ENCODE measurements at places on chromosomes 2 and 18. TPM values are rescaled to one million over a fixed set of nuclear protein-coding genes. Genes with fewer than 3 reads are reported as not detected.

OR6B2 gene
- not detected for total RNA-seq

GRCh38 chr2:134583997-134584520 is 134.7 kb downstream of the TMEM163 start:
- no peak for DNase-seq

DNA sequence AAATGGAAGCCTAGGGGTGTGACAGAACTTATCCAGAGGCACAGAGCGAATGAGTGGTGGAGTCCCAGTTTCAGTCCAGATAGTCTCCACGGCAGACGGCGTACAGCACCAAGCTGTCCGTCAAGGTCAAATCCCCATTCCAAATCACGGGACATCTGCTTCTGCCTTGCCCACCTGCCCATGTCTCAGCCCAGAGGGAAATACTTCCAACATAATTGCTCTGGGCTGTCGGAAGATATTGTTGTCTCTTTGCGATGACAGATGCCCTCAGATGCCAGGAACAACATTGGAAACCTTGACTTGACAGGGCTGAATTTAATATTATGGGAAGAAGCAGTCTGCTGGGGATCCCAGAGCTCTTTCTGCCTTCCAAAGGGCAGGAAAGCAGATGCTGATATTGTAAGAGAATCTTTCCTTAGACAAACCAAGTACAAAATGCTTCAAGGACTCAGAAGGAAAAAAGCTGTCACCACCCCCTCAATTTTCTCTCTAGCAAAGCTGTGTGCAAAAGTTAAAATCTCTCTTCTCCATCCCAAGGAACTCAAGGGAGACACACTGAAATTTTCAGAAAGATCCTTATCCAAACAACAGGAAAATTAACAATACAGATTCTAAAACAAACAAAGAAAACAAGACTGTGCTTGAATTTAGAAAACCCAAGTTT is 364.0 kb downstream of the LRATD1 start:
- DNase-seq = no peak

GRCh38 chr2:195121341-195121740 is 535.7 kb upstream of the SLC39A10 start:
- DNase-seq = peak; percentile 49

GRCh38 chr2:83470928-83471327 is 988.2 kb downstream of the SUCLG1 start:
- no peak for DNase-seq

DNA sequence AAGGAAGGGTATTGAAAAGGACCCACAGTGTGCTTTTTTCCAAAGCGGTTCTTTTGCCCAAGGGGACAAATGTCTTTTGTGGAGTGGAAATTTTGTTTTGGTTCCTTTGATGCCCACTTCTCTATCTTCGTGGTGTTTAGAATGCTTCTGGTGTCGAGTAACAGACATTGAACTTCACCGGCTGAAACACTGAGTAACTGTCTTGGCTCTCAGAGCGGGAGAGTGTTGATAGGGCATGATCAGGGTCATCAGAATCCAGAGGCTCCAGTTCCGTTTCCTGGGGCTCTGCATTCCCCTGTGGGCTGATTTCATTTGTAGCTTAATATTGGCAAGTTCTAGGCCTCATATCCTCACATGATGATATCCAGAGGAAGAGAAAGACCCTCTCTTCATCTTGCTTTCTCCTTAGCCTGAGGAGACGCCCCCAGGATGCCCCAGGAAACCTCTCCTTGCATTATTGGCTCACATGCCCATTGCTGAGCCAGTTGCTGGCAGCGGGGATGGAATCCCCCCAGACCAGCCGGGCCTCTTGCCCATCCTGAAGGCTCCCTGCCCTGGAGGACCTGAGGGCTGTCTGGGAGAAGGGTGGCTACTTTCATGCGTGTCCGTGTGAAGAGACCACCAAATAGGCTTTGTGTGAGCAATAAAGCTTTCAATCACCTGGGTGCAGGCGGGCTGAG is 27.9 kb upstream of the AGFG1 start:
- DNase-seq = no peak

ABCA12 gene
- total RNA-seq = 0.19 TPM

- DNase-seq = peak; percentile 63
These were observed 34.8 kb upstream of the IL1R1 start for GRCh38 chr2:102107741-102108070.

CFAP53 gene
- total RNA-seq = not detected

RTP5 gene
- total RNA-seq = not detected

DNA sequence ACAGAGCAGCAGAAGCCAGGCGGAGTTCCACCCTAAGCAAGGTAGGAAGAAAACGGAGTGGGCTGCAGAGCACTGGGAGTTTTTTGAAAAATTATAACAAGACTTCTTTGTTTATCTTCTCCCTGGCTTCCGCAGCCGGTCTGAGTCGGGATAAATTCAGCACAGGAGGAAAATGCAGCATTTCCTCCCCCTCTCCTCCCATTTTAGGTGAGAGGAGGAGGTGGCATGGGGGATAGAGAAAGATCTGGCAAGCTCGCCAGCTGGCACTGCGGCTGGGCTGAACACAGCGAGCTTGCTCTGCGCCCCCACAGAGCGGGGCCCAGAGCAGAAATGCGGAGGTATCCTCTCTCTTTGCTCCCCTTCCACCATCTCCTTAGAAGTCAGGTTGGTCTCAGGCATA is 17.7 kb upstream of the CHRNA1 start:
- no peak for DNase-seq

PLB1 gene
- 1.5 TPM for total RNA-seq

GRCh38 chr2:241194811-241195210 is 6.3 kb downstream of the ANO7 start:
- DNase-seq = no peak

PAX8 gene
- total RNA-seq = 2.3 TPM

IL36RN gene
- total RNA-seq = not detected

KLHL41 gene
- total RNA-seq = 32.3 TPM

- peak; percentile 48 for DNase-seq
These were observed 44.8 kb downstream of the CHMP3 start for GRCh38 chr2:86518481-86518880.
